ENCODE measurements at places on chromosomes 3 and 15.

- no peak for DNase-seq
Measured at GRCh38 chr3:194475978-194476377, 10.8 kb downstream of the ATP13A3 start.

DNA sequence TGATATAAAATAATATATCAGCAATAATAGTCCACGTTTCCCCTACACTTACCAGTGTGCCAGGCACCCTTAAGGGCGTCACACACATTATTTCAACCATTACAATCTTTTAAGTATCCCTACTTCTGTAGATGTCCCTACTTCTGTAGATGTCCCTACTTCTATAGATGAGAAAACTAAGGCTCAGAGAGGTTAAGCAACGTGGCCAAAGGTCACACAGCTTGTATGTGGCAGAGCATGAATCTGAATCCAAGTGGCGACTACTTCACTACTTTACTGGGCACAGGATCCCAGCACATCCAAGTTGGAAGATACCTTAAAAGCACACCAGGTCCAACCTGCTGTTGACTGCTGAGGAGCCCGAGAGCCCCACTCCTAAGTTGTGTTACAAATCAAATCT is 77.5 kb downstream of the TLE3 start:
- no peak for DNase-seq

GRCh38 chr3:36362216-36362615 is 18.1 kb upstream of the STAC start:
- no peak for DNase-seq

GRCh38 chr15:52563501-52564060 is 5.2 kb downstream of the ARPP19 start:
- no peak for DNase-seq

Data from OCI-M1 (cell line).